LHCN-M2 (cell line): ENCODE measurements at places on chromosomes 7 and 10. TPM values are rescaled to one million over a fixed set of nuclear protein-coding genes. Genes with fewer than 3 reads are reported as not detected.

- DNase-seq = no peak
Measured at GRCh38 chr10:82721831-82722230, 846.8 kb downstream of the NRG3 start.

- no peak for DNase-seq
Measured at GRCh38 chr10:125866421-125867029, 14.6 kb downstream of the DHX32 start.

DNA sequence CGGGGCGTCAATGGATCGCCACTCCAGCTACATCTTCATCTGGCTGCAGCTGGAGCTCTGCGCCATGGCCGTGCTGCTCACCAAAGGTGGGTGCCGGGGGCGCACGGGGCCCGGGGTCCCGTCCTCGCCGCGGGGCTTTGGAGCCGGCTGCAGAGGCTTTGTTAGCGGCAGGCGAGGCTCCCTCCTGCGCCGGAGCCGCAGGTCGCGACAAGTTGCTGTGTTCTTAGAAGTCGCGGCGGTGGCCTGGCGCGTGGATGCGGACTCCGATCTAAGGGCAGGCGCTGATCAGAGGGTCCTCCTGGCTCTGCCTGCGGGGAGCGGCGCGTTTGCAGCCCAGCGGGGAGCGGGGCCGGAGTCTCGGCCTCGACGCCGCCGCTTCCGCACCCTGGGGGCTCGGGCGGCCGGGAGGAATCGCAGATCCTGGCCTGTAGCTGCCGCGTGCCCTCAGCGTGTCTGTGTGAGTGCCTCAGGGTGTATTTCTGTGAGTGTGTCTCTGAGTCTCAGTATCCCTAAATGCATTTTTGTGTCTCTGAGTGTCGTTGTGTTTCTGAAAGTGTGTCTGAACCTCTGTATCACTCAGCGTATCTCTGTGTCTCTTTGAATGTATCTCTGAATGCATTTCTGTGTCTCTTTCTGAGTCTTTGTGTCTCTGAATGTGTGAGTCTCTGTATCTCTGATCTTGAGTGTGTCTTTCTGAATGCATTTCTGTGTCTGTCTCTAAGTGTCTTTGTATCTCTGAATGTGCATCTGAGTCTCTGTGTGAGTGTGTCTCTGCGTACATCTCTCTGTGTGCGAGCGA is 766 bp downstream of the BAMBI start:
- DNase-seq = no peak

- DNase-seq = peak; percentile 93
Measured at GRCh38 chr7:1040790-1041189, 3.6 kb upstream of the GPR146 start.

WASHC2A gene
- total RNA-seq = 31.9 and 43.8 TPM in 2 replicates
